Mucosa of gallbladder (tissue), 1 donor: ENCODE measurements at places on chromosomes 1 and 21. TPM values are rescaled to one million over a fixed set of nuclear protein-coding genes. Genes with fewer than 3 reads are reported as not detected.

PCSK9 gene
- total RNA-seq = 10.2 TPM

RNU5D-1 gene
- total RNA-seq = not detected

ITLN1 gene
- 0.29 TPM for total RNA-seq

CSMD2 gene
- 6.5 TPM for total RNA-seq

ELAVL4 gene
- total RNA-seq = 0.43 TPM

MYOG gene
- not detected for total RNA-seq

SLC16A4 gene
- 52.3 TPM for total RNA-seq

EPS15 gene
- 67.0 TPM for total RNA-seq

TMEM200B gene
- 8.5 TPM for total RNA-seq

C1orf210 gene
- total RNA-seq = 47.9 TPM

OR2L3 gene
- not detected for total RNA-seq

LAD1 gene
- total RNA-seq = 272 TPM

OSCP1 gene
- total RNA-seq = 17.1 TPM

CYP4Z1 gene
- not detected for total RNA-seq

LCE1B gene
- not detected for total RNA-seq

MAP10 gene
- 2.7 TPM for total RNA-seq

LZIC gene
- total RNA-seq = 39.1 TPM

LEMD1 gene
- total RNA-seq = 1.0 TPM

MMP23B gene
- 56.0 TPM for total RNA-seq

LCE1E gene
- not detected for total RNA-seq

ADAMTSL4 gene
- 17.2 TPM for total RNA-seq

KAZN gene
- total RNA-seq = 10.2 TPM

FCRL2 gene
- total RNA-seq = 0.09 TPM

RCSD1 gene
- 18.4 TPM for total RNA-seq

ARMH1 gene
- 3.7 TPM for total RNA-seq

C8A gene
- 10.7 TPM for total RNA-seq

AMPD1 gene
- not detected for total RNA-seq

FAM72C gene
- total RNA-seq = 0.58 TPM

SPRR2A gene
- total RNA-seq = not detected

PRAMEF17 gene
- total RNA-seq = not detected

IGSF3 gene
- total RNA-seq = 21.6 TPM

FAM151A gene
- total RNA-seq = not detected

TBX15 gene
- 0.20 TPM for total RNA-seq
